ENCODE measurements at places on chromosomes 12 and 14. TPM values are rescaled to one million over a fixed set of nuclear protein-coding genes. Genes with fewer than 3 reads are reported as not detected.

The HSPB8 gene
- 150 TPM for total RNA-seq

The PIWIL1 gene
- total RNA-seq = not detected

The STAB2 gene
- total RNA-seq = 8.6 TPM

The DCN gene
- 470 TPM for total RNA-seq

The GDF3 gene
- total RNA-seq = not detected

The CIT gene
- 23.9 TPM for total RNA-seq

The RERGL gene
- 4.0 TPM for total RNA-seq

The TPH2 gene
- total RNA-seq = 0.10 TPM

The CFAP251 gene
- total RNA-seq = 4.5 TPM

The HOXC4 gene
- 0.21 TPM for total RNA-seq

The FLVCR2 gene
- 6.9 TPM for total RNA-seq

The LRRC10 gene
- not detected for total RNA-seq

The CELA1 gene
- not detected for total RNA-seq

The KRT4 gene
- 420 TPM for total RNA-seq

The HVCN1 gene
- total RNA-seq = 8.4 TPM

The CCDC184 gene
- 1.2 TPM for total RNA-seq

The STYK1 gene
- total RNA-seq = 1.7 TPM

The RFX4 gene
- total RNA-seq = 0.21 TPM

The BAG5 gene
- 34.9 TPM for total RNA-seq

The SETD3 gene
- 119 TPM for total RNA-seq

The OR4K17 gene
- not detected for total RNA-seq

The CCND2 gene
- 268 TPM for total RNA-seq

The NTF3 gene
- total RNA-seq = 1.6 TPM

The SLC24A4 gene
- total RNA-seq = 1.0 TPM

The AQP2 gene
- total RNA-seq = not detected

The EPYC gene
- total RNA-seq = not detected

The APOLD1 gene
- total RNA-seq = 37.6 TPM

The LTA4H gene
- 64.5 TPM for total RNA-seq

The OASL gene
- 0.31 TPM for total RNA-seq

The NEUROD4 gene
- not detected for total RNA-seq

The ARHGEF25 gene
- total RNA-seq = 18.6 TPM
